ENCODE measurements at places on chromosomes 12 and 14.

- DNase-seq: no peak
These were observed 103.2 kb upstream of the DYRK2 start for GRCh38 chr12:67545298-67545697.

DNA sequence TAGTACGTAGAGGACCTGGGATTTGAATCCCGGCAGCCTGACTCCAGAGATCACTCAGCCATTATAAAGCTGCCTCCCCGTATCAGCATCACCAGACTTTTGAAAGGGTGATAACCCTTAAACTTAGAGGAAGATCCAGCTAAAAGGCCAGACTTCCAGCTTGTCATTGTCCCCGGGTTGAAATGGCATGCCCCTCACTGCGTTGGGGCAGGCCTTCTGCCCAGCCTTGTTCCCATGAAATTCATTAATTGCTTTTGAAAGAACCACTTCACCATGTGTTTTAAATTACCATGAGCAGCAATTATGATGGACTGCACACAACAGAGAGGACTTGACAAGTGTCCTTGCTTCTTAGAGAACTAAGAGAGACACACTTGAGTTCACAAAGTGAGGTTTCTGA lies 269.6 kb upstream of the CRY1 start:
- DNase-seq: no peak

DNA sequence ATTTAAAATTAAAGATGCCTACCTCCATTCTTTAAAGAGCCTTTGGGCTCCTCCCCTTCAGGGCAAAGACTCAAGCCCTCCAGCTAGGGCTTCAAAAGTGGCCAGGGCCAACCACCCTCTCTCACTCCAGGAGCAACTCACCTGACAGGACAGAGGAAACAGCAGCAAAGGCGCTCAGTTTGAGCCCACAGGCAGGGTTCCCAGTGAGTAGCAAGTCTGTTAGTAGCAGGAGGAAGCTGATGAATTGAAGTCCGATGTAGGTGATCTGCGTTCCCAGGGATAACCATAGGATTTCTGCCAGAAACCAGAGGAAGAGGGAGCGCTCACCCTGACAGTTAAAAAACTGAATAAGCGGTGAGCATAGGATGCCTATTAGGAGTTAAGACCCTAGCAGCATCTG lies 15.7 kb downstream of the GSG1 start:
- DNase-seq: no peak

- no peak for DNase-seq
These were observed 4.4 kb upstream of the DCP1B start for GRCh38 chr12:2008677-2009076.

- peak; percentile 44 for DNase-seq
These were observed 17.3 kb upstream of the STAC3 start for GRCh38 chr12:57268264-57268663.

DNA sequence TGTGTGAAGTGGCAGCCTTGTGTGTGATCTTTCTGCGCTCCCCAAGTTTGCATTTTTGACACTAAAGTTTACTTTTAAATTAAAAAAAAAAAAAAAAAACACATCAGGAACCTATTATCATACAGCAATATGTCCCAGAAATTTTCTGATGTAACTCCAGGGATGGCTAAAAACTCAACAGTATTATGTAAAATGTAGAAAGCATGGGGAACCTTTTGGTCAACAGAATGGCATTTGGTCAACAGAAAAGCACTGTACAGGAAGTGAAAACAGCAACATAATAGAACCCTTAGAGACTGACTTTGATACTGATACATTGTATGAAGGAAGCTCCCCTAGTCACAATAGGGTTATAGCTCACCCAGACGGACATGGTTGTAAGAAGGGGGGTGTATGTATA lies 224.3 kb downstream of the ITPR2 start:
- DNase-seq: no peak

Measured in Caki2 (cell line).